ENCODE measurements at places on chromosomes 1 and 21.

- no peak for DNase-seq
These were observed 146.8 kb upstream of the DMRTA2 start for GRCh38 chr1:50570066-50570468.

GRCh38 chr1:24094554-24094953 lies 17.4 kb downstream of the MYOM3 start:
- no peak for DNase-seq

DNA sequence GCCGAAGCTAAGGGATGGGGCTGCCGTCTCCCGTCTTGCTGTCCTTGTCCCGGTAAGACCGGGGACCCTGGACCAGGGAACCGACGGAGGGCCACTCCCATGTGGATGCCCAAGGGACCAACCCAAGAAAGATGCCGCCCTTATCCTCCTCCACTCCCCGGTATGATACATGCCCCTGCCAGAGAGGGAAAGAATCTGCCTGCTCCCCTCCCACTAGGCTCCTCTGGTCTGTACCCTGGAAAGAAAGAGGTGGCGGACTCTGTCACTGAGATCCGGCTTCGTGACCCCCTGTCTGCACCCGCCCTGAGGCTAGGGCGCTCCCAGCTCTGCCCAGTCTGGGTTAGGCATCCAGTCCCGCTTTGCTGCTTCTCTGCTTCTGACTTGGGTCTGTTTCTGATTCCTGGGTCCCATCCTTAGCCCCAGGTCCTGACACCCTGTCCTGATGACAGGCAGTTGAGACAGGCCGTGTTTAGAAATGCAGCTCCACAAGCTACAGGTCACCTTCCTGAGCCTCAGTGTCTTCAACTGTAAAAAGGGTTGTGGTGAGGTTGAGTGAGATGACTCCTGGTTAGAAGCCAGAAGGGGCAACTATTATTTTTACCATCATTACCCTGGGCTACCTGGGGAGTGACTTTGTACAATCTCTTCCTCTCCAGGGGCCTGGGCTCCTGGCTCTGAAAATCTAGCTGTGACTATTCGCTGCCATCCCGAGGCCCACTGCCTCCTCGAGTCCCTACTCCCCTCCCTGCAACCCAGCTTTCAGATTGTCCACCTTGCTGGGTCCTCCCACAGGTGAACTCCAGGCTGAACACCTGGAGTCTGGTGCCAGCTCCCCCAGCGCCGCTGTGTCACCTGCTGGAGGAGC lies 3.7 kb downstream of the MATN1 start:
- no peak for DNase-seq

GRCh38 chr1:29380532-29380931 lies 144.2 kb downstream of the PTPRU start:
- no peak for DNase-seq

GRCh38 chr1:35544976-35545375 lies 12.2 kb downstream of the KIAA0319L start:
- no peak for DNase-seq

DNA sequence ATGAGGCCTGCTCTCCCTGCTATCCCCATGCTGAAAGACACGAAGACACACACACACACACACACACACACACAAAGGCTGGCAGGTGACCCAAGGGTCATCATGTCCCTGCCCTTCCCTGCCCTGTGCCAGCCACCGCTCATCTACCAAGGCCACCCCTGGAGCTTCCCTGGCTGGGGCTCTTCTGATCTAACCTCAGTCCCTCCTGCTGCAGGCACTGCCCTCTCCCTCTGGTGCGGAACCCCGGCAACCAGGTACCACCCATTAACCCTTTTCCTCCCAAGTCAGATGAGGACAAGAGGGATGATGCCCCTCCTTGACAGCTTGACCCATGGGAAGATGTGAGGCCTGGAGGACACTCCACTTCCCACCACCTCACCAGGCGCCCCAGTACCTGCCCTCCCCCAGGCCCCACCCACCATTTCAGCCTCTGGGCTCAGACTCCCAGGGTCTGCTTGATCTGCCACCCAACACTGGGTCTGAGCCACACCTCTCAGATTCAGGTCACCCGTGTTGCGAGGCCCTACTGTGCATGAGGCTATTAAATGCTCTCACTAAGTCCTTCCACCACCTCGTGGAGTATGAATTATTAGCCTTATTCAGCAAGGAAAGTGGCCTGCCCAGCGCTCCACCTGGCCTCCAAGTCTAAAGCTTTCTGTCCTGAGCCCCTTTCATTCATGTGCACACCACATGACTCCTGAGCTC lies 2.5 kb downstream of the SDC3 start:
- no peak for DNase-seq

DNA sequence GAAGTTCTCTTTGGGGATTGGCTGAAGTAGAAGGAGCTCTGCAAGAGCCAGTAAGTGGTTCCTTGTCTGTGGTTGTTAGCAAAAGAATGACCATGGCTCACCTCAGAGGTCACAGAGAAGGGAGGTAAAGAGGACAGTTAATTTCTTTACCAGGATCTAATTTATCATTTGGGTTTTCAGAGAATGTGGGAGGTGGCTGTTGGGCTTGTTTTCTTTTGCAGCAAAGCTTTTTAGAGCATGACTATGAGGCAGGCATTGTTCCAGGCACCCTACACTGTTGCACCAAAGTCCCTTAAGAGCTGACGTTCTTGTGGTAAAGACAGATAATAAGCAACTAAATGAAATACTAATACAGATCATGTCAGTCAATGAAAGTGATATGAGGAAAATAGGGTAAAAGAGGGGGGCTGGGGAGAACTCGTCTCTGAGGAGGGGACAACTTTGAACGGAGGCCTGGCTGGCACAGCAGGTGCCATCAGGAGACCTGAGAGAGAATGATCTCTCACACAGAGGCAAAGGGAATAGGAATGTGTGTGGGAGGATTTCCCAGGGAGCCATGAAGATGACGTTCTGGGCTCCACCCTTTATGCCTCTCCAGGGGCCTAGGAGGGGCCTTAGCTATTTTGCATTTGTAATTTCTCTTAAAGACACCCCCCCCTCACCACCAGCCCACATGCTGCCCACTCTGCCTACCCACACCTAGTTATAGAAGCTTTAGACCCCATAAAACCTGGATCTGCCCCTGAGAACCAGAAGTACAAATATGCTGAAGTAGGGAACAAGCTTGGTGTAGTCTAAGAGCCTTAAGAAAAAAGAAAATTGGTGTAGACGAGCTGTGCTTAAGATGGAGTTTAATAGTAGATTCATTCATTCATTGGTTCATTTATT lies 177.5 kb downstream of the ROR1 start:
- no peak for DNase-seq

DNA sequence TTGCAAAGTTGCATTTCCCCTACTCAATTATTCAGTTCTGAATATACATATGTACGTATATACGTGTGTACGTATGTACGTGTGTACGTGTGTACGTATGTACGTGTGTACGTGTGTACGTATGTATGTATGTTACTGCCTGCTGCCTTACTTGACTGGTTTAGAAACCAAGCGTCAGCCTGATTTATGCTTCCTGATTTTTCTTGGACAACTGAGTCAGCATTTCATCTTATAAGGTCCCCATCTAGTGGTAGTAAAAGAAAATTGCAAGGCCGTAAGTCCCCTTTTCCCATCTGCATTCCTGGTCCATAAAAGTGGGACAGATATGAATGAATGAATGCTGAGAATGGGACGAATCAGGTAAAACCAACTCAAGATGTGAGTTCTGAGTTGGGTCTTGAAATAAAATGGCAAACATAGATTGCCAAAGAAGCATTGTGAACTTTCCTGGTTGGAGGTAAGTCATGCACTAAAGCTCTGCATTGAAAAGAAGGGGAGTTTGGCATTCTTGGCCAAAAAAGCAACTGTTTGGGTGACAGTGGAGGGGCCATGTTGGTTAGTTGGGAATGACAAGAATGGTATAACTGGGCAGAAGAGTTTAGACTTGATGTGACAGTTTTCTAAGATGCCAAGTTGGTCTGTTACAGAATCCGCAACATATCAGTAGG lies 76.4 kb upstream of the DNAH14 start:
- no peak for DNase-seq

GRCh38 chr21:46119144-46119636 lies 21.3 kb downstream of the COL6A2 start:
- no peak for DNase-seq

DNA sequence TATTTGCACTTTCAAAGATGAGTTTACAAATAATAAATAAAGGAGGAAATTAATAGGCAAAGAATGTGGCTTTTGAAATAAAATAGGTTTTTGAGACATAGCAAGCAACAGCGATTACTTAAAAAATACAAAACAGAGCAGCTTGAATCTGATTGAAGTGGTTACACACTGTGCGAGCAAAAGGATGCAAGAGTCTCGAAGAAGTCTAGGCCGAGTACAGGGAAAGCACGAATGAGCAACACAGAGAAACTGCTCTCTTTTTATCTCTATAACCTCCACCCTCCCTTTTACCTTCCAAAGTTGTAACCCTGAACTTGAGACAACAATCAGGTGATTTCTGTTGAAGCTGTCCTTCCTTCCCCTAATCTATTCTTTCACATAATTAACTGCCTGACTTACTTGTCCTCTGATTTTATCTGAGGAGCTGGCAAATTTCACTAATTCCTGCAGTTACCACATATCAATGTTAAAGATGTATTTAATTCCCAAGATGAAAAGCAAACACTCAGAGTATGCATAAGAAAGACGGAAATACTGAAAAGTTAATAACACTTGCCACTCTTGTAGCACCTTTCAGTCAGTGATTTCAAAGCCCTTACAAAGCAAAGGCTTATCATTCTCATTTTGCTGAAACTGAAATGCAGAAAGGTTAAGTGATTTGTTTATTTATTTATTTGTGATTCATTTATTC lies 1030.1 kb downstream of the ADGRL2 start:
- no peak for DNase-seq

- no peak for DNase-seq
These were observed 51.7 kb downstream of the SIM2 start for GRCh38 chr21:36750576-36750959.

Data from stimulated activated CD4-positive, alpha-beta T cell treated with anti-CD3 and anti-CD28 coated beads, Interleukin-1b, Interleukin-23, amount 100 ng/mL, for 1 hour (primary cell).